ENCODE measurements at places on chromosomes 12 and 14. TPM values are rescaled to one million over a fixed set of nuclear protein-coding genes. Genes with fewer than 3 reads are reported as not detected.

Gene KRT82
- not detected for total RNA-seq

Gene RPL36AL
- 173 TPM for total RNA-seq

Gene KRT77
- total RNA-seq, result not detected

Gene SEL1L
- 125 TPM for total RNA-seq

Gene LYZ
- total RNA-seq, result not detected

Gene TEX22
- 0.43 TPM for total RNA-seq

Gene RPL10L
- total RNA-seq, result not detected

Gene NEUROD4
- total RNA-seq, result not detected

Gene PIWIL1
- not detected for total RNA-seq

Gene TMCC3
- under 0.01 TPM for total RNA-seq

Gene ATL1
- total RNA-seq, result 16.4 TPM

Gene ATXN7L3B
- total RNA-seq, result 23.8 TPM

Gene BBOF1
- total RNA-seq, result 19.1 TPM

Gene HOXC11
- total RNA-seq, result 1.4 TPM

Gene SMIM41
- total RNA-seq, result 0.39 TPM

Gene GLIPR1L1
- not detected for total RNA-seq

Gene RHOJ
- total RNA-seq, result 4.3 TPM

Gene CTDSP2
- 120 TPM for total RNA-seq

Gene NYNRIN
- total RNA-seq, result 14.0 TPM

Gene KIF5A
- total RNA-seq, result under 0.01 TPM

Data from articular chondrocyte of knee joint (primary cell).